ENCODE measurements at places on chromosomes 5 and 9.
A peak's percentile ranks its signal among the peaks of the same experiment; 100 is the strongest.

GRCh38 chr5:142881076-142881783, 111.1 kb downstream of the ARHGAP26 start:
- DNase-seq, result no peak

- DNase-seq, result no peak
Measured at GRCh38 chr9:5843794-5844471, 11.0 kb upstream of the ERMP1 start.

GRCh38 chr9:70060883-70061507, 17.3 kb downstream of the MAMDC2 start:
- no peak for DNase-seq

- no peak for DNase-seq
Measured at GRCh38 chr5:141041427-141041785, 9.8 kb upstream of the PCDHB1 start.

DNA sequence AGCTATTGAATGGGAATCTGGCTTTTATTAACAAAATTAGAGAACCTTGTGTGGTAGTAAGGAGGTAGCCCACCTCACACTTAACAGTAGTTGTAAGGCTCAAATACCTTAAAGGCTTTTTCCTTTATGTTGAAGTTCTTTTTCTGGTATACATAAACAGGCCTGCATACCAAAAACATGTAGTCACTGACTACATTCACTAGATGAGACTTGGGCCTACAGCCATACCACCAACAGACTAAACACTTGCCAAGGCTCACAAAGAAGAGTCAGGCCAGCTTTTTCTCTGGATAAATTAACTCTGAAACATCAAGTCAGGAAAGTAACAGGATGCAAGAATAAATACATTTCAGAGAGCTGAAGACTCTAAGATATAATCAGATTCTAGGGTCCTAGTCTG, 78.6 kb upstream of the MPDZ start:
- no peak for DNase-seq

DNA sequence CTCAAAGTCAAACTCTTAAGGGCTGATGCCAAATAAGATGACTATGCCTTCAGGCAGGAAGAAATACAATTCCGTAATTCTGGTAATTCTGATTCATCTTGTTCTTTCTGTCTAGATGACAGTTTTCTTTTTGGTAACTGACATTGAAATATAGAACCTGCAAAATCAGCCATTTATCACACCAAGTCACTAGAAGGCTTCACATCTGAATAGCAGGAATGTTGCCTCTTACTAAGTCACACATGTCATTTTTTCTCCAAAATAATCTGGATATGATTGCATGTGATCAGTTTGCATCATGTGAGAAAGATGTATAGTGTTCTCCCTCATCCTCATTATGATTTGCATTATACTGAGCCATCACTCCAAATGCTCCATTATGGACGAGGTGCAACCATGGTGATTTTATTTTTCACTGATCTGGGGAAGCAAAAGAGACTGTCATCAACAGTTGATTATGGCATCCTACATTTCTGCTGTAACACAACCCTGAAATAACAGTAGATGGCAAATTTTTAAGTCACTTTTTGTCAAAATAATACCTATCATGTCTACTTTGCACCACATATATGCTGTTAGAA, 69.0 kb downstream of the HCN1 start:
- DNase-seq, result no peak

DNA sequence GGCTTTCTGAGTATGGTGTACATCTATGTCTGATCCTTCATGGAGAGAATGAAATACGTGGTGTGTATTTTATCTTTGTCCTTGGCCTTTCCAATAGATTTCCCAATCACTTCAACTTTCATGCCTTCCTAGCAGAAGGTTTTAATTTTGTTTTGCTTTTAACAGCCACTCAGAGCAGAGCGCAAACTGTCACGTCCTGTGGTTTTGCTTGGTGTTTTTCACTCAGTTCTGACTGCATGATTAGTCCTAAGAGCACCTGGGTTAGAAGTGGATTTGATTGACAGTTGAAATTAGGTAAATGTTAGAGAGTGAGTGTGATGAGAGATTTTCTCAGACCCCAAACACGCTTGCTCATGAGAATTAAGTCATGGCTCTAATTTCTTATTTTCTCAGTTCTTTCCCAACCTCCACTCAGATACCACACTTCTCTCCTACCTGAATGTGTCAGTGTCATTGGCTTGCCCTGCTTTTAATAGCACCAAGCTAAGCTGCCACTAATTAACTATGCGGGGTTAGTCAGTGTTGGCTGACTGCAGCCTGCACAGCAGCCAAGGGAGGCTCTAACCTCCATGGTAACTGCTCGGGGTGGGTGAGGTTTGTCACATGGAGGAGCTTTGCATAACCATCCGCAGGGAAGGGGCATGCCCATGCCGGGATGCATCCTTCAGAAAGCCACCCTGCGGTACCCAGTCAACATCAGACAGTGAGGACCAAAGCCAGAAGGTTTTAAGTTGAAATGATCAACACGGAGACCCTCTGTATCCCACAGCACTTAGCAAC, 173.4 kb downstream of the NR3C1 start:
- no peak for DNase-seq

- DNase-seq, result no peak
Measured at GRCh38 chr5:146827901-146828300, 50.7 kb downstream of the PPP2R2B start.

GRCh38 chr9:91193658-91194391, 167.9 kb downstream of the AUH start:
- DNase-seq, result peak; percentile 42

GRCh38 chr5:81212211-81212751, 20.8 kb upstream of the CKMT2 start:
- no peak for DNase-seq

DNA sequence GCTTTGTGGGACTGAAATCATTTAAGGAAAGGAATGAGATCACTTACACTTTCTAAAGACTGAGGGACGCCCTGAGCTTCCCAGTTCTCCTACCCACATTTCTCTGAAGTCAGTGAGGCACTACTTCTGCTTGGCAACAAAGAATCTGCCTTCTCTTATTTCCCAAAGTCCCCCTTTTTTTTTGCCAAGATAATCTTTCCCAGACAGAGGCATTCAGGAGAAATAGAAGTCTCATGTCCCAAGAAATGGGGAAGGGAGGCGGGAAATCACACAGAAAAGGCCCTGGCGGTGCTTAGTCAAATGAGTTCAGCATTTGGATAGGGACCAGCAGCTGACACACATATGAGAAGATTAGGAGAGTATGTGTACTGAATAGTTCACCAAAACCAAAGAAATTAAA, 159.7 kb downstream of the MUSK start:
- DNase-seq, result no peak

- DNase-seq, result no peak
Measured at GRCh38 chr9:14692470-14693250, 572 bp downstream of the ZDHHC21 start.

- no peak for DNase-seq
Measured at GRCh38 chr5:64526734-64527439, 21.1 kb downstream of the RGS7BP start.

DNA sequence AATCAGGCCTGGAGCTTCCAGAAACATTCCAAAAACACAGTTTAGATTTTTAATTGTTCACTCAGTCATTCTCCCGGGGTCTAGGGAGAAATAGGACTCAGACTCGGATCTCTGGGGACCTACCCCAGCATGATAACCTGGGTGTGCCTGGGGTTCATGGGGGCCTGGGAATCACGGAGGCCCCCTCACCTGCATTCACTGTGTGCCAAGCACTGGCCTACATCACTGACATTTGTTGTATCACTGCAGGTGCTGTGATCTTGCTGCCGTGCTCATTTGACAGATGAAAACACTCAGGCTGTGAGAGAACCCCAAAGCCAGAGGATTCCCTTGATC, 22.8 kb upstream of the ZBTB43 start:
- no peak for DNase-seq

DNA sequence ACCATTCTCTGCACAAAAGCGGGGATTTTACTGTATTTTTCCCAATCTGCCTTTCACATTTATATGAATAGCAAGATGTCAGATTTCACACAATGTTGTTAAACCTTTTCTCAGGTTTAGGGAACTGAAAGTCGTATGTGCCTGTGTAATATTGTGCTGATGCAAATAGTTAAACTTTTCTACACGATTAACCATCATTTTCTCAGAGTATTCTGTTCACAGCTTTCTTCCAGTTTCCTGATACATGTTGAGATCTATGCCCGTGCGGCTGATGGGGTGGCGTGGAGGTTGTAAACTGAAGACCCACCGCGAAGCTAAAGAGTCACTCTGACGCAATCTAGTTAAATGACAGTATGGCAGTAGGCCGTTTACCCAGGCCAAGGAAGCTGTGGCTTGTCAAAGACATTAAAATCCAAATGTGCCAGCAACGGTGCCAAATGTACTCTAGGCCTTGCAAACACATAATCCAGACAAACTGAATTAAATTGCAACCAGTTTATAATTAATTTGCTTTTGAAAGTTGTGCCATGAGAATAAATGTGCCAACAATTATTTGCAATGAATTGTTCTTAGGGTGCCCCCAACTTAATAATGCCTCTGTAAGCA, 145.7 kb downstream of the EBF1 start:
- DNase-seq, result no peak

GRCh38 chr5:174744896-174745295, 20.5 kb downstream of the MSX2 start:
- no peak for DNase-seq

- no peak for DNase-seq
Measured at GRCh38 chr5:92380069-92380770, 997.1 kb upstream of the ARRDC3 start.

- DNase-seq, result no peak
Measured at GRCh38 chr5:157400741-157401495, 59.1 kb upstream of the NIPAL4 start.

- DNase-seq, result no peak
Measured at GRCh38 chr9:17824191-17824590, 245.3 kb downstream of the SH3GL2 start.

DNA sequence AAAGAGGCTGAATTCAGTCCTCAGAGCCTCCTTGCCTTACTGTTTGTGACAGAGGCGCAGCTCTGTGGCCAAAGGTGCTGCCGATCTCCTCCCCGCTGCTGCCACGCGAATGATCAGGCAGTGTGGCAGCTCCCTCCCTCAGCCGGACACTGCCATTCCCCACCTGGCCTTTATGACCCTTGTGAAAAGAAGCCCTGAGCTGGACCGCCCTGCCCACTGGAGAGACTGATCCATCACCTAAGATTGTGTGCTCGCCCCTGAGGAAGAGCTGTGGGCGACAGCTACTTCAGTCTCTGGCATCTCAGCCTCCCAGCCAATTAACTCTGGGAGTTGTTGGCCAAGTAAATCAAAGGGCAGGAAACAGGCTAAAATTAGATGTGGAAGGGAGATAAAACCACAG, 90.9 kb downstream of the CARTPT start:
- no peak for DNase-seq

DNA sequence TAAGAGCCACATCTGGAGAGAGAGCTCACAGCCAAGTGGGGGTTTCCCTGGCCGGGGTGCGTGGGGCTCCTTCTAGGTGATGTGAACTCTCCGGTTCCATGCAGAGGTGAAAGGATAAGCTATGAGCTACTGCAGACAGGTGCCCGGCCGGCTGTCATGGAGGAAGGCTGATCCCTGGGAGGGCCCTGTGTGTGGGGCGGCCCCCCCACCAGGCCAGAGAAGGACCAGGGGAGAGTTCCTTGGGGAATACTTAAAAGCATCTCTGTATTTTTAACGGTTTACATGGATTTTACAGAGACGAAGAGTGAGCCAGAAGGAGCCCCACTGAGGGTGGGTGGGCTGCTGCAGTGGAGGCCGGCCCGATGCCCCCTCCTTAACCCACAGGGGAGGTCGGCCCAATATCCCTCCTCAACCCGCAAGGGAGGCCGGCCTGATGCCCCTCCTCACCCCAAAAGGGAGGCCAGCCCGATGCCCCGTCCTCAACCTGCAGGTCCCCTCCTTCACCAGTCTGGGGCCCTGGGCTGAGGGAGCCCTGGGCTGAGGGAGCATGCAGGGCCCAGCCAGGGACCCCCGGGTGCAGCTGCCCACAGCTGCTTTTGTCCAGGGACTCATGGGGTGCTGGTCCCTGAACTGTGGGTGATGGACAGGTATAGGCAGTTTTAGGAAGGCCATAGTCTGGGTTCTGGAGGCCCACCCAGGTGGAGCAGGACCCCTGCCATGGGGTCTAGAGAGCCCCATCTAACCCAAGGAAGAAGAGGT, 31.9 kb downstream of the MRPL36 start:
- DNase-seq, result no peak

DNA sequence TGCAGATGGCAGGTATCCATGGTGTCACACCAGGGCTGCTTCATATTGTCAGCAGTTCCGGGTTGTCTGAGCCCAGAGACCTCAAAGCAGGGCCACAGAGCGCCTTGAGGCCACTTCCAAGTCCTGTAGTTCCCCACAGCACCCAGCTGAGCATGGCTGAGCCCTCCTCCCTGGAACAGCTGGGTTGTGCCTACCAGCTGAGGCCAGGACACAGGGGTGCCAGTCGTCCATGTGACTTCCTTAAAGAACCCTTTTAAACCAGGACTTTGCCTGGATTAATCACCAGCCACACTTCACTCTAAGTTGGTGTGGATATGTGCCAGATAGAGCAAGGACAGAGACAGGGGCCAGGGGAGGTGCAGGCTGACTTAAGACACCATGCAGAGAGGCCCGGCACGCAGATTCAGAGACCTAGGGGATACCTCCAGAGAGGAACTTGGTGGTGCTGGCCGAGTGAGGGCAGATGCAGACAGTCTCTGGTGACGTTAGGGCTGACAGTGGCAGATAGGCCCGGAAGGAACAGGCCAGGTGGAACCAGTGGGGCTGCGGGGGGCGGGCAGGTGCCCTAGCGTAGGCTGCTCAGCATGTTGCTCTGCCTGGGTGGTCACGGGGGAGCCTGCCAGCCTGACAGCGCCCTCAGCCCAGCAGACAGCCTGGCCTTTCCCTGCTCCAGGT, 142.7 kb downstream of the CACNA1B start:
- no peak for DNase-seq

DNA sequence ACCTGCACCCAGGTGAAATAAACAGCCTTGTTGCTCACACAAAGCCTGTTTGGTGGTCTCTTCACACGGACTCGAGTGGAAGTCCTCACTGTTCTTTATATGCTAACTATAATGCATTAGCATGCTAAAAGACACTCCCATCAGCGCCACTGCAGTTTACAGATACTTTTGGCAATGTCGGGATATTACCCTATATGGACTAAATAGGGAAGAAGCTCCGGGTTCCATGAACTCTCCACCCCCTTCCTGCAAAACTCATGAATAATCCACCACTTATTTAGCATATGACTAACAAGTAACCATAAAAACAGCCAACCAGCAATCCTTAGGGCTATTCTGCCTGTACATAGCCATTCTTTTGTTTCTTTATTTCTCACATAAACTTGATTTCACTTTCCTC, 426.2 kb upstream of the PTPRD start:
- no peak for DNase-seq
